ENCODE measurements at places on chromosomes 2 and 18.
A peak's percentile ranks its signal among the peaks of the same experiment; 100 is the strongest.

DNA sequence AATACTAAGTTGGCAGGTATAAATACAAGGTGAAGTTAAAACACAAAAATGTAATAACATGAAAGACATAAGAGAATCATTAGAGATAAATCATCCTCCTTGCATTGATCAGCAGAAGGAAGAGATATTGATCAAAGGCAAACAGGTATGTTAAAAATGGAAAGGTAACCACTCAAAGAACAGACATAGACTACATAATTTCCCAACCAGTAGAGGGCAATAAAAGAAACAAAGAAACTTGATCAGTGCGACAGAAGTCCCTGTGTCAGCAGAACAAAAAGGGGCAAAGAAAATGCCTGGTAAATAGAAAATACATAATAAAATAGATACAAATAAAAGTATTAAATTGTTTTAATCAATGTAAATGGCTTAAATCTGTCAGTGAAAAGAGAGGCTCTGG, 53.6 kb downstream of the FAM228A start:
- no peaks in the 10 kb centered on the region for H3K27me3 ChIP-seq
- peak; percentile 24 for DNase-seq
- no peak overlapping the region for H3K27ac ChIP-seq
- no peaks in the 10 kb centered on the region for H3K36me3 ChIP-seq

GRCh38 chr18:627231-627630, 30.2 kb upstream of the TYMS start:
- H3K4me1 ChIP-seq = peaks cover 3% of the 10 kb centered on the region
- DNase-seq = no peak
- H3K36me3 ChIP-seq = no peaks in the 10 kb centered on the region
- no peak overlapping the region for H3K27ac ChIP-seq
- H3K27me3 ChIP-seq = no peaks in the 10 kb centered on the region

DNA sequence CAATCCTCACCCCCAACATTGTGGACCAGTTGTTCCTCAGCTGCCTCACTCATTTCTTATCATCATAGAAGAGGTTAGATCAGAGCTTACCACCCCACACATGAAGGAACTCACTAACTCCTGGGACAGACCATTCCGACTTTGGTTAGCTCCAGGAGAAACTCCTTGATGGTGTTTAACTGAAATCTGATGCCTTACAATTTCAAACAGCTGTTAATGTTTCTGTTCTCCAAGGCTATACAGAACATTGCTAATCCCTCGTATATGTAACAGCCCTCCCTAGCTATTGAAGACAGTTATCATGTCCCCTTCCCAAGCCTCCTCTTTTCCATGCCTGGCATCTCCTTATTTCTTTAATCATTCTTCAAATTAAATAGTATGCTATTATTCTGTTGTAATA, 14.8 kb downstream of the ERBB4 start:
- H3K4me1 ChIP-seq = peaks cover 46% of the 10 kb centered on the region
- no peak overlapping the region for H3K4me3 ChIP-seq
- H3K36me3 ChIP-seq = no peaks in the 10 kb centered on the region
- H3K27me3 ChIP-seq = no peaks in the 10 kb centered on the region
- H3K27ac ChIP-seq = no peak overlapping the region

DNA sequence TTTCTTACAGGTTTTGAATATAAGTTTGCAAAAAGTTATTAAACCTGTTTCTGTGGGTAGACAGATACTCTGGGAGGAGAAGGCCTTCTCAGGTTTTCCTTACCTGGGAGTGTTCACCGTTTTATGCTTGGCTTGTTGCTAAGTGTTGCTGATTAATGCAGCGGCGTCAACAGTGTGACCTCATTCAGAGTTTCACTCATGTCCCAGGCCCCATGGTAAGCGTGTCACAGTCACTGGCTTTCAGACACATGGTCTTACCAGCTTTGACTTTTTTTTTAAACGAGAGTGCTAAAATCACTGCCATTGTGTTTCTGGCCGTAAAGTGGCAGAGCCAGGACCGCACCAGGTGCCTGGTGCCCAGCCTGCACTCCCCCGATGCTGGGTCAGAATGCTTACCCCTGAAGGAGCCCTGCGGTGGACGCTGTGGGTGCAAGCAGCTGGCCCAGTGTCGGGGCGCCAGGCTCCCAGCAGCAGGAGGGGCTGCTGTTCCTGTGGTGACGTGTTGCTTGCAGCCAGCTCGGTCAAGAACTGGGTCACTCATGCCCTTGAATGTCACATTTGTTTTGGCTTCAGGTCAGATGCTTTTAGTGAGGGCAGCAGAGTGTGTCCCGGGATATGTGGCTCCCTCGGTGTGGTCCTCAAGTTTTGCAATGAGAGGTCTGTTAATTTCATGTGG, 3.5 kb downstream of the CAPN10 start:
- H3K4me1 ChIP-seq = peaks cover 24% of the 10 kb centered on the region
- DNase-seq = no peak
- peaks cover 7% of the 10 kb centered on the region for H3K36me3 ChIP-seq
- no peak overlapping the region for H3K27ac ChIP-seq

- no peaks in the 10 kb centered on the region for H3K4me1 ChIP-seq
- H3K27me3 ChIP-seq = no peaks in the 10 kb centered on the region
- DNase-seq = no peak
- H3K27ac ChIP-seq = no peak overlapping the region
Observed at GRCh38 chr2:25596516-25597244, 76.7 kb downstream of the DTNB start.

DNA sequence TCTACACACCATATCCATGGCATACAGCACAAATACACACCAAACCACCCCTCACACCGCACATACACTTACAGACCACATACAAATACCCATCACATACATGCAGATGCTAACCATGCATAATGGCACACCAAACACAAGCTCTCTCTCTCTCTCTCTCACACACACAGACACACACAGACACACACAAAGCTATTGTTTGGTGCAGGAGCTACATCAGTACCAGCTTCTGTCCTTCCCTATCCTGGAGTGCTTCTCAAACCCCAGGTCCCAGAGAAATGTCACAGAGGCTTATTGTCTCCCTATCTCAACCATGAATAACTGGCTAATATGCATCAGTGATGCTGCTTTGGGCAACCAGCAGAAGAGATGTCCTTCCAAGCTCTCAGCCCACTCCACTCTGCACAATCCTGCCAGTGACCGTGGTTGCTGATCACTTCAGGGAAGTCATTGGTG, 36.5 kb upstream of the ST3GAL5 start:
- no peak for DNase-seq
- no peaks in the 10 kb centered on the region for H3K36me3 ChIP-seq
- no peak overlapping the region for H3K4me3 ChIP-seq

- no peaks in the 10 kb centered on the region for H3K4me1 ChIP-seq
- no peaks in the 10 kb centered on the region for H3K27me3 ChIP-seq
- H3K4me3 ChIP-seq = peak overlapping the region; percentile 92
Observed at GRCh38 chr2:186590350-186590758, 498 bp downstream of the ITGAV start.

- no peak overlapping the region for H3K4me3 ChIP-seq
Observed at GRCh38 chr2:238916176-238916874, 68.4 kb downstream of the TWIST2 start.

GRCh38 chr2:95039978-95040377, 14.5 kb downstream of the MAL start:
- no peak overlapping the region for H3K27ac ChIP-seq
- H3K4me1 ChIP-seq = no peaks in the 10 kb centered on the region
- H3K27me3 ChIP-seq = peaks cover 12% of the 10 kb centered on the region
- no peak for DNase-seq
- H3K36me3 ChIP-seq = no peaks in the 10 kb centered on the region

DNA sequence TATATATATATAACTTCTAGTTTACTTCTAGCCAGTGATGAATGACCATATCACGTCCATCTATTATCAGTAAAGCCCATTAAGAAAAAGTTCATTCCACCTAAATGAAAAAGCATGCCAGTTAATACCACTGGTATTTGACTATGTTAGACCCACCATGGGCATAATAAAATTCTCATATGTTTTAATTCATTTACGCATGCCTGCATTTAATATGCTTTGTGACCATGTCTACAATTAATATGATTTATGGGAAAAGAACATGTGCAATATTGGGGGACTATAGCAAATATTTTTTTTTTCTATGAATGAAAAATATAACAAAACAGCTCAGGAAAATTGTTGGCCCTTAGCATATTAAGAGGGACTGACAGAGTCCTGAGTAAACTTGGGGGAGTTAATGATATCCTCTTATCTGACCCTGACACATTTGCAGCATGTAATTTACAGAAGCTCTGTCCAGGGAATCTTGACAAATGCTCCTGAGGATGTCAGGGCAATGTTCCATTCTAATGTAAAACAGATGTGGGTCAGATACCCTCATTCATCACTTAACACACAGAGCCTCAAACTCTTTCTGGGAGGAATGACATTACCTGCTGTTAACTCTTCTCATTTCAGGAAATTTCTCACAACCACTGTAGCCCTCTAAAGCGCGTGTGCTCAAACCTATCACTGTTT, 90.6 kb downstream of the PAX3 start:
- peaks cover 57% of the 10 kb centered on the region for H3K4me1 ChIP-seq
- no peaks in the 10 kb centered on the region for H3K27me3 ChIP-seq
- H3K36me3 ChIP-seq = no peaks in the 10 kb centered on the region
- H3K27ac ChIP-seq = peak overlapping the region; percentile 82

DNA sequence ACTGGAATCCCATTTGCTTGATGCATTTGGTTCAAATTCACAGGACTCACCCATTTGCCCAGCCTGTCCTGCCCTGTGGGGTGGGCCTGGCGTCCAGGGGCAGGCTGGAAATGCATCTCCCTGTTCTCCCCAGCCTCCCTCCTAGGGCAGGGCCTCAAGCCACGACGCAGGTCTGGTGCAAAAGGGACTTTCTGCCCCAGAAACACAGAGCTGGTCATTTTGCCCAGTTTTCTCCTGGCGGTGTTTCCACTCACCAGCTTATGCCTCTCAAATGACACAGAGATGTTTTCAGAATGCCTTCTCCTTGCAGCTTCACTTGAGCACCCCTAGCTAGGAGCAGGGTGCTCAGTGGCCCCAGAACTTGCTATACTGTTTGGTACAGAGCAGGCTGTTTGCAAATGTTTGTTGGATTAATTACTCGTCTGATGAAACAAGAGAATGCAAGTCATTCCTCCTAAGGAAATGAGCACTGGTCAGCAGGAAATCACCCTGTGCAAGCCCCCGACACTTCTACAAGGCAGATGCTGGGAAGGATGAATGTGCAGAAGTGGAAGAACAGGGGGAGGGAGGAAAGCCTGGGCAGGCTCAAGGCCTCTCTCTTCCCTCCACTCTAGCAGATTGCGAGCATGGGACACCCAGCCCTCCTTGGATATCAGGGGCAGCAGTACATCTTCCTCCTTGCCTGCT, 164.3 kb upstream of the APCDD1 start:
- H3K27me3 ChIP-seq = no peaks in the 10 kb centered on the region
- no peak overlapping the region for H3K27ac ChIP-seq
- no peak overlapping the region for H3K4me3 ChIP-seq

DNA sequence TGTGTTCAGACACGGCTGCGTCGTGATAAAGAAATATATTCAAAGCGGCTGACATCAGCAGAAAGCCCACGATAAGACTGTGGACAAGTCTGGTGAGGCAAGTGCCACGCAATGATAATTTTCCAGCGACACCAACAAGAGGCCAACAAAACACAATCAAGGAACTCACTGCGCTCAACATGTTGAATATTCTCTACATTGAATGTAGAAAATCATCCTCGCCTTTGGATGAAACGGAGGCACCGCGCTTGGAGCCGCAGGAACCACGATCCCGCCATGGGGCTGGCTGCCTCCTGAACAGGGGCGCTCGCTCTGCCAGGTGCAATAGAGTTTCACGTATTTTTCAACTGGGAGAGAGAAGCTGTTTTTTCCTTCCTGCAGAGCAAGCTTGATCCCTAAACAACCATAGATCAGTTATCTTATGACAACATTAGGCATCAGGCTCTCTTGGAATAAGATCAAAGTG, 220.3 kb downstream of the ATAD2B start:
- DNase-seq = no peak
- no peaks in the 10 kb centered on the region for H3K27me3 ChIP-seq
- H3K4me1 ChIP-seq = no peaks in the 10 kb centered on the region
- H3K4me3 ChIP-seq = no peak overlapping the region

DNA sequence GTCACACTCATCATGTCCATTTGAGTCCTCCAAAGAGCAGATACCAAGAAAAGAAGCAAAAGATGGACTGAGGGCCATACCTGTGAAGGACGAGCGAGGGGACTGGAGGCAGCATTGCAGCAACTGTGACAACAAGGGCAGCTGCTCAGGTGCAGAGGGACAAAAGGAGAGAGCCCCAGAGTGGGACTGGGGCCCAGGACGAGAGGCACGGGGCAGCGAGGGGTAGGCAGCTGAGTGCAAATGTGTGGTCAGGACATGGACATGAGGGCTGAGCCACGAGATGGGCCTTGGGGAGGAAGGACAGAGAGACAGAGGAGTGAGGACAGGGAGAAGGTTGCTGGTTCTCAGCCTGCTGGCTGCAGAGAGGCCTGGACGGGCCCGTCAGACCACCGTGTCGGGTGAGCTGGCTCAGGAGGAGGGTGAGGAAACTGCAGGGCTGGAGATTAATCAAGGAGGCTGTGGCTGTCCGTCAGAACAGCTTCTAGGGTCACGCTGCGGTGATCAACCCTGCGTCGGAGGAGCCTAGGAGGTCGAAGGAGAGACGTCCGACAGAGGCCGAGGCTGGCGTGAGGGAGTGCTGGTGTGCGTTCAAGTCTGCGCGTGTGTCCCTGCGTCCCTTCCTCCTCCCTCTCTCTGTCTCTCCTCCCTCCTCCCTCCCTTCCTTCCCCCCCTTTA, 206.8 kb upstream of the HDAC4 start:
- no peak for DNase-seq
- no peaks in the 10 kb centered on the region for H3K36me3 ChIP-seq
- no peak overlapping the region for H3K27ac ChIP-seq
- no peaks in the 10 kb centered on the region for H3K4me1 ChIP-seq

GRCh38 chr2:102637358-102637757, 18.0 kb downstream of the SLC9A2 start:
- peaks cover 3% of the 10 kb centered on the region for H3K27me3 ChIP-seq
- H3K4me3 ChIP-seq = no peak overlapping the region
- no peaks in the 10 kb centered on the region for H3K4me1 ChIP-seq
- DNase-seq = no peak
- H3K27ac ChIP-seq = no peak overlapping the region

GRCh38 chr18:10070561-10071000, 156.8 kb downstream of the VAPA start:
- no peak overlapping the region for H3K4me3 ChIP-seq
- H3K27ac ChIP-seq = no peak overlapping the region
- H3K36me3 ChIP-seq = no peaks in the 10 kb centered on the region
- peak; percentile 59 for DNase-seq
- peaks cover 21% of the 10 kb centered on the region for H3K4me1 ChIP-seq

DNA sequence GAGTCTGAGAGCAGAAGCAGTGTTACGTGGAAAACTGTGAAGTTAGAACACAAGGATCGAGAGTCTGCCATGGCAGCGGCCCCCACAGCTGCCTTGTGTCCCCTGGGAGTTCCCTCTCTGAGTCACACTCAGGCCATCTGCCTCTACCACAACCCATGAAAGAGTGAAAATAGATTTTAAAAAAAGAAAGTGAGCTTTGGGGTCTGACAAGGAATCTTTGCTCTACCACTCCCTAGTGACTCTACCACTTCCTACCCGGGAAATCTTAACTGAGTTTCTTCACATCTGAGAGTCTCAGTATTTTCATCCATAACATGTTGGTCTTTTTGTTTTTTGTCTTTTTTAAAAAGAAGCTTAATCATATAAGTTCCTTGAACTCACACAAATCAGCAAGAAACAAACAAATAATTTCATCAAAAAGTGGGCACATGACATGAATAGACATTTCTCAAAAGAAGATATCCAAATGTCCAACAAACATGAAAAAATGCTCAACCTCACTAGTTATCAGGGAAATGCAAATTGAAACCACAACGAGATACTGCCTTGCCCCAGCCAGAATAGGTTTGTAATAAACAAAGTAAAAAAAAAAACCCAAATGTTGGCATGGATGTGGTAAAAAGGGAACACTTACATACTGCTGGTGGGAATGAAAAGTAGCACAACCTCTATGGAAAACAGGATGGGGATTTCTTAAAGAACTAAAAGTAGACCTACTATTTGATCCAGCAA, 2.4 kb upstream of the MSGN1 start:
- no peaks in the 10 kb centered on the region for H3K36me3 ChIP-seq
- no peaks in the 10 kb centered on the region for H3K27me3 ChIP-seq
- no peak overlapping the region for H3K4me3 ChIP-seq
- H3K4me1 ChIP-seq = peaks cover 16% of the 10 kb centered on the region
- DNase-seq = peak; percentile 77

Data from A673 (cell line).